ENCODE measurements at places on chromosomes 6 and 20. TPM values are rescaled to one million over a fixed set of nuclear protein-coding genes. Genes with fewer than 3 reads are reported as not detected.

Gene TTLL9
- not detected for total RNA-seq

Gene PRKN
- not detected for total RNA-seq

Gene DDO
- total RNA-seq = 5.5 TPM

Gene CST3
- 515 TPM for total RNA-seq

Gene IPCEF1
- under 0.01 TPM for total RNA-seq

Gene SLC35B3
- 20.4 TPM for total RNA-seq

Gene OTOR
- not detected for total RNA-seq

Gene TAF4
- total RNA-seq = 6.6 TPM

Gene GPR63
- 0.29 TPM for total RNA-seq

DNA sequence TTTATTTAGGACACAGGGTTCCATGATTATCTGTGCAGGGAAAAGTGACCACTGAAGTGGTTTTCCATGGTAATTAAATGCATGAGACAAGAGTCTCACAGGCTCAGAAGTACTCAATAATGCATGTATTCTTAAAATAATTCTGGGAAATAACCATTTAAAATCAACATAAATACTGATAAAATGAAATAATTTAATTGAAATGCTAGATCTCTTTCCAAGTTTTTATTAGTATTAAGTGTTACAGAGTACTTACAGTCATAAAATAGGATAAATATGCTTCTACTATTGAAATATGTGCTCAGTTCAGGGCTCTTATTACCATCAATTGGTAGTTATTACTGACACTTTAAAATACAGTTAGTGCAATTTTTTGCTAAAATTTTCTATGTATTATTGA is 916.0 kb upstream of the GJE1 start:
- DNase-seq = no peak

DNA sequence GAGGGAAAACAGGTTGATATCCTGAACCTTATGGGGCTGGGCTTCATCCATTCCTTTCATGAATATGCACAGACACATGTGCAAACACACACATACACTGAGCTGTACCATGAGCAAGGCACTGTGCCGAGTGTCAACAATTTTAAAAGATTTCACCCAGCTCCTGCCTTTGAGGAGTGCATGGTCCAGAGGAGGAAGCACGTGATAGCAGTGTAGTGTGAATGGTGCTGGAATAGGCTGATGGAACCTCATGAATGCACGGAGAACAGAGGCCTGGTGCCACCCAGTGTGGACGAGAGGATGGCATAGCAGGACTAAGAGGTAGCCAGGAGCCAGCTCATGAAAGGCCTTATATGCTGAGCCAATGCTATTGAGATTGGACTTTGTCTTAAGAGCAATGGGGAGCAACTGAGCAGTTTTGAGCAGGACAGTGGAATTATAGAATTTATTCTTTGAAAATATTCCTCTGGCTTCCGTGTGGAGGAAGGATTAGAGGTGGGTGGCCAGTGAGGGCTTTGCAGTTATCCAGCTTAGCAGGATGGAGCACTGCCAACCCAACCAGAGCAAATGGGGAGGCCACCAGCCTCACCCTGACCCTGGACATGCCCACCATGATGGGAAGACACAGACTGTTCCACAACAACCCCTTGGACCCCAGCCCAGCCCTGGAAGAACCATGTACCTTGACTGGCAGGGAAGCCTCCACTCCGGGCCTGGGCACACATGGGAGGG is 84.4 kb downstream of the UNC5CL start:
- no peak for DNase-seq

GRCh38 chr6:83884523-83884922 is 25.0 kb downstream of the CYB5R4 start:
- peak; percentile 54 for DNase-seq

- DNase-seq = no peak
These were observed 9.4 kb downstream of the SULF2 start for GRCh38 chr20:47775841-47776240.

DNA sequence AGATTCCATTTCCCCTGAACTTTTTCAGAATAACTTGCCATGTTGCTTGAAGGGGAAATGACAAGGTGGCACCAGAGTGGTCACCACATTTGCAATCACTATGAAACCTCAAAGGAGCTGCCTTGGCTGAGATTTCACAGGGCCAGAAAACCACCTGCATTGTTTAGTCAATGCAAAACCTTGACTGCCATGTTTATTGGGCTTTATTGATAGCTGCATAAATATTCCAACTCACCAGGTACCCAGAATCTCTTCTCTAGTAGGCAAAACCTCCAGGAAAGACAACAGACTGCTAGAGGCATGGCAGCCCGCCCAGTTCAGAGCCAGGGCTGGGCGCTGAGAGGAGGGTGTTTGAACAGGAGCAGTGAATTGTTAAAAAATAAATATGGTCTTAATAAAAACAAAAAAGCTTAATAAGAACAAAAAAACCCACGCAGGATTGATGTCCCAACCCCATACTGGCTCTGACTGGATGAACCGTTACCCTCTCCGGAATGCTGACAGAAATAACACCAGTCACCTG is 375.6 kb downstream of the ZFAND3 start:
- no peak for DNase-seq

DNA sequence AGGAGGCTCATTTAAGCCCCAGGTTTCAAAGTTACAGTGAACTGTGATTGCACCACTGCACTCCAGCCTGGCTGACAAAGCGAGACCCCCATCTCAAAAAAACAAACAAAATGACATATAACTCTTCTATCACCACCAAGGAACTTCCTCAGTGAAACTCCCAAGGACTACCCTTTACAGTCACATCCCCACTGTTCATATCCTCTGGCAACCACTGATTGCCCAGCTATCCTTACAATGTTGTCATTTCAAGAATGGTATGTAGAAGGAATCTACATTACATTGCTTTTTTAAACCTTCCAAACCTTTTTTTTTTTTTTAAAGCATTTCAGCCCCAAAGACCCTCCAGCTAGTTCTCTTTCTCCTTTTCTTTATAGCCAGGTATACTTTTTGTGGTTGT is 123.1 kb upstream of the CARMIL1 start:
- no peak for DNase-seq

- DNase-seq = no peak
These were observed 39.4 kb upstream of the MYB start for GRCh38 chr6:135141728-135142127.

- DNase-seq = no peak
These were observed 46.4 kb downstream of the UTRN start for GRCh38 chr6:144331491-144331969.

GRCh38 chr20:60131375-60131774 is 173.2 kb downstream of the CDH26 start:
- DNase-seq = peak; percentile 14

DNA sequence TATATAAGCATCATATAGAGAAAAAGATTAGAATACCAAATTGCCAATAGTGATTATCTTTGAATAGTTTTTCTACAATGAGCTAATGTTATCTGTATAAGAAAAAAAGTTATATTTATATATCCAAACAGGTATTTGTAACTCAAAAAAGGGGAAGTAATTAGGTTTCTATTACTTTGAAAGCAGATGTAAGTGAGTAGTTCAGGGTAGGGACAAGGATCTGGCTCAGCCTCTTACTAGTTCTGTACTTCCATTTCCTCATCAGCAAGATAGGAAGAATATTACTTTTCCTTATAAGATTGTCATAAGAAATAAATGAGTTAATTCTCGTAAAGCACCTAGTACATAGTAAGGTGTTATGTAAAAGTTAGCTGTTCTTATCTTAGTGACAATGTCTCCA is 32.2 kb downstream of the AHI1 start:
- no peak for DNase-seq

DNA sequence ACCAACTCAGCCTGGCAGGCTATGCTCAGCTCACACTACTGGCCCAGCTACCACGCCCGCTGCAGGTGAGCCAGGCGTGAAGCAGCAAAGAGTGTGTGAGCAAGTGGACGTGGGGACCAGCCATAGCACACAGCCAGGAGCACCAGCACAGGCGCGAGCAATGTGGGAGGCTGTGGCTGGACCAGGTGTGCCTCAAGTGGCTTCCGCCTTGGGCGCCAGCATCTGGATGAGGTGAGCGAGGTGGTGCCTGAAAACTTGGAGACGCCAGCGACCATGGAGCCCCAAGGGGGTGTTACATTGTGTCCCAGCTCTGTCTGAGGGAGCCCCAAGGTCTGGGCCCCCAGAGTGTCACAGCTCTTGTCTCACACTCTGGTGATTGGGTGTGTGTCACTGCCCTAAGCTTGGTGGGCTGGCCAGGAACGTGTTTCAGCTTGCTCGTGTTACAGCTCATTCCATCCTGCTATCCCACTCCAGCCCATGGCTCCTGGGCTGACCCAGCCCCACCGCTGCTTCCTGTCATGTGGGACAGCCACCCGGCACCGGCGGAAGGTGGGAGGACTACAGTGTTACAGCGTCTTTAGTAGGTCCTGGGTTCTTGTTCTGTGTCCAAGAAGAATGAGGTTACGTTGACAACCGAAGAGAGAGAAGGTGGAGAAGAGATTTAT is 508.0 kb upstream of the MMS22L start:
- no peak for DNase-seq

GRCh38 chr6:143224516-143224915 is 163.8 kb downstream of the AIG1 start:
- DNase-seq = peak; percentile 31

GRCh38 chr6:16706911-16707783 is 54.1 kb downstream of the ATXN1 start:
- peak; percentile 41 for DNase-seq

DNA sequence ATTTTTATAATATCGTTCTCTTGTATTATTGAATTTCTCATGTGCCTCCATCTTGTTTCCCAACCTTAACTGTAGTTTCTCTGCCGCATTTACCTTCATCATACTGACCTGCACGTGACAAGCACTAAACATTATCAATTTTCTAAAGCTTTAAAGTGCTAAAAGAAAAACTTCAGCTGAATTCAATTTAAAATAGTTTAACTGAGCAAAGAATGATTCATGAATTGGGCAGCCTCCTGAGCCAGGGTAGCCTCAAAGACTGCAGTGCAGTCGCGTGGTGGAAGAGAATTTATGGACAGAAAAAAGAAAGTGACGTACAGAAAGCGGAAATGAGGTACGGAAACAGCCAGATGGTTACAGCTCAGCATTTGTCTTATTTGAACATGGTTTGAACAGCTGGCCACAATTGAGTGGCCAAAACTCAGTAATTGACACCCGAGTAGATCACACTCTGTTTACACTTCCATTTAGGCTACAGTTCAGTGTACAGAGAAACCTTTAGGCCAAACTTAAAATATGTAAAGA is 4.2 kb upstream of the ZDHHC14 start:
- DNase-seq = no peak

DNA sequence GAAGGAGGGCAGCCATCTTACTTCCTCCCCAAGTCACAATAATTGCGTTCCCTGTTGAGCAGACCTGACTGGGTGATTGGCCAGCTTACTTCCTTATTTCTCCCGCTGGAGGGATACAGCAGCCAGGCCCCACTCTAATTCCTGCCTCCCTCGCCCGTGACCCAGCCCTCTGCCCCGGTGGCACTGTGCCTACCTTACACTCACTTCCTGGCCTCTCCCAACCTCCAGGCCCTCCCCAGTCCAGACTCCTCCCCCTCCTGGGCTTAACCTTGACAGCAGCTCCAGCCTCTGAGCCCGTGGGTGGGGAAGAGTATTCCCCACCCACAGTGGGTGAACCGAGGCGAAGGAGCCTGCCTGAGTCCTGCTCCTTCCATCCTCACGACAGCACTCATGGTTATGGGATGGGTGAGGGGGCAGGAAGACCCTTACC is 3.0 kb downstream of the BAK1 start:
- no peak for DNase-seq

DNA sequence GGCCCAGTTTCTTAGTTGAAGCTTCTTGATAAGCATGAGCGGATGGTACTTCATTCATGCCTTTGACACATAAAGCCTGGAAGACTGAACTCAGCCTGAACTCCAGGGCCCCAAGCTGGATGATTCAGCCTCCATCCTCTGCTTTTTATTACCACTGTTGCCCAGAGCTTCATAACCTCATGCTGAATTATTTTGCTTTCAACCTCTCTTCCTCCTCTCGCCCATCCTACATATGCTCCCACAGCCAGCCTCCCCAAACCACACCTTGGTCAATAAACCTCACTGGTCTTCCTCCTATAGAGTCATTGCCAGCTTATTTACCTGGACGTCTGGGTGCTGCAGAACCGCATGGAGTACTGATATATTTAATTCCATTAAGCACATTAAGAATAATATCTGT is 59.4 kb downstream of the SLC35B3 start:
- DNase-seq = no peak

- DNase-seq = no peak
These were observed 828 bp downstream of the HCK start for GRCh38 chr20:32052778-32053362.

DNA sequence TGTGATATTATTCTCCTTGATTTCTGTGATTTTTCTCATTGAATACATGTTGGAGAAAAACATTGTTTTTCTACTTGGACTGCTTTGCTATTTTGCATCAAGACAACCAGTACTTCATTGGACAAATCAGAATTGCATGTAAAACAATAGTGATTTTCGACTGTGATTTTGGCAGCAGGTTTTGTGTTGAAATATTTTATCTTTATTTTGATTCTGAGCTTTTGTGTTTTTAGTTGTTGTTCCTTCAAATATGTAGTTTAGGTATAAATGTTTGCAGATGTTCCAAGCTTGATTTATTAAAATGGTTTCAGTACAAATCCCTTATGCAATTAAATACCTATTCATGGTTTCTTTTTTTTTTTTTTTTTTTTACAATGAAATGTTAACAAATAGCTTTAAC is 754.1 kb downstream of the DOK5 start:
- no peak for DNase-seq

DNA sequence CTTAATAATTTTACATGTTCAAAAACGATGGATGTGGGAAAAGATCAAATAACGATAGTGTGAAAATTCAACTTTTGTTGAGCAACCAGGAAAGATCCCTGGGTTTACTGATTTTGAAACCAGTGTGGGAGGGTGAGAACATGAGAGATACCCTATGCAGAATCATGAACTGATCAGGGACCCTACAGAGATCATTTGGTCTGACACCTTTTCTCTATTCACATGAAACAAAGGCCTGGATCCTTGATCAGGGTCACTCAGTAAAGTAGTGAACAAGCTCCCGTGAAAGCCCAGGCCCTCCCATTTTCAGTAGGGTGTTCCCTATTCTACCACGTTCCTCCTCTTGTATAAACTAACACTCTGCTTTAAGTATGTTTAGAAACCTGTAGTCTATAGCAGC is 60.5 kb upstream of the DUSP22 start:
- DNase-seq = no peak

DNA sequence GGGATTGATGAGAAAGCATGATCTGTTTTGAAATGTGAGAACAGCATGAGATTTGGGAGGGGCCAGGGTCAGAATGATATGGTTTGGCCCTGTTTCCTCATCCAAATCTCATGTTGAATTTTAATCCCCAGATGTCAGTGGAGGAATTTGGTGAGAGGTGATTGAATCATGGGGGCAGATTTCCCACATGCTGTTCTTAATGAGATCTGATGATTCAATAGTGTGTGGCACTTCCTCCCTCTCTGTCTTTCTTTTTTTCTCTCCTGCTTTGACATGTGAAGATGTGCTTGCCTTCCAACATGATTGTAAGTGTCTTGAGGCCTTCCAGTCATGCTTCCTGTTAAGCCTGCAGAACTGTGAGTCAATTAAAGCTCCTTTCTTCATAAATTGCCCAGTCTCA is 1060.3 kb upstream of the CITED2 start:
- DNase-seq = peak; percentile 54

GRCh38 chr6:163717106-163717764 is 302.7 kb downstream of the QKI start:
- no peak for DNase-seq

Data from RPMI7951 (cell line).